ENCODE measurements at places on chromosomes 2 and 18. TPM values are rescaled to one million over a fixed set of nuclear protein-coding genes. Genes with fewer than 3 reads are reported as not detected.

DNA sequence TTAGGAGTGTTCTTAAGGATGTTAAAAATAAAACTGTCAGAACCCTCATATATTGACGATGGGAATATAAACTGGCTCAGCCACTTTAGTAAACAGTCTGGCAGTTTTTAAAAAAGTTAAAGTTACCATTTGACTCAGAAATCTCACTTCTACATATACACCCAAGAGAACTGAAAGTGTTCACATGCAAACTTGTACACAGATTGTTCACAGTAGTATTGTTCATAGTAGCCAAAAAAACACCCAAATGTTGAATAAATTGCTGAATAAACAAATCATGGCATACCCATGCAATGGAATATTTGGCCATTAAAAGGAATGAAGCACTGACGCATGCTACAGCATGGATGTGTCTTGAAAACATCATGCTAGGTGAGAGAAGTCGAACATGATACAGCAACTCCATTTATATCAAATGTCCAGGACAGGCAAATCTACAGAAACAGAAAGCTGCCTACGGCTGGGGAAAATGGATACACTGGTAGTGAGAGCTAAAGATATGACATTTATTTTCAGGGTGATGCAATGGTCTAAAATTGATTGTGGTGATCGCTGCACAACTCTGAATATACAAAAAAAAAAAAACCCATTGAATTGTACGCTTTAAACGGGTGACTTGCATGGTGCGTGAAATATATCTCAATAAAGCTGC lies 10.1 kb downstream of the RPL31 start:
- H3K4me1 ChIP-seq, result peaks cover 2% of the 10 kb centered on the region
- no peaks in the 10 kb centered on the region for H3K27me3 ChIP-seq
- no peak overlapping the region for H3K27ac ChIP-seq
- H3K4me3 ChIP-seq, result no peak overlapping the region
- H3K36me3 ChIP-seq, result no peaks in the 10 kb centered on the region
- DNase-seq, result no peak

DNA sequence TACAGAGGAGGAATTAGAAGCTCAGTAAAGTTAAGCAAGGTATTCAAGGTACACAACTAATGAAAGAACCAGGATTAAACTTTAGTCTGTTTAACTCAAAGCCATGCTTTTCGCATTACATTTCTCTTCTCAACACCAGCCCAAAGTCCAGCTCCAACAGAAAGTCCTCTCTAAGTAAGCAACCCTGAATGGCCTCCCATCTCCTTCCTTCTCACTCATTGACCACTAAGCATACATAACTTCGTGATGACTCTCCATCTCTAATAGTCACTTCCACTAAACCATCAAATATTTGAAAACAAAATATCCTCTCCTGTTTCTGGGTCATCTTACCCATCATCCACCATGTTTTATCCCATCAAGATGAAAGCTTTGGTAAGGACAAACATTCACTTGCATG lies 219.8 kb downstream of the RAD51AP2 start:
- no peaks in the 10 kb centered on the region for H3K4me1 ChIP-seq
- no peaks in the 10 kb centered on the region for H3K27me3 ChIP-seq
- H3K27ac ChIP-seq, result no peak overlapping the region
- no peaks in the 10 kb centered on the region for H3K36me3 ChIP-seq
- DNase-seq, result no peak
- H3K4me3 ChIP-seq, result no peak overlapping the region

GRCh38 chr2:28336982-28337627 lies 55.6 kb upstream of the FOSL2 start:
- H3K27ac ChIP-seq, result no peak overlapping the region
- H3K4me3 ChIP-seq, result no peak overlapping the region

DNA sequence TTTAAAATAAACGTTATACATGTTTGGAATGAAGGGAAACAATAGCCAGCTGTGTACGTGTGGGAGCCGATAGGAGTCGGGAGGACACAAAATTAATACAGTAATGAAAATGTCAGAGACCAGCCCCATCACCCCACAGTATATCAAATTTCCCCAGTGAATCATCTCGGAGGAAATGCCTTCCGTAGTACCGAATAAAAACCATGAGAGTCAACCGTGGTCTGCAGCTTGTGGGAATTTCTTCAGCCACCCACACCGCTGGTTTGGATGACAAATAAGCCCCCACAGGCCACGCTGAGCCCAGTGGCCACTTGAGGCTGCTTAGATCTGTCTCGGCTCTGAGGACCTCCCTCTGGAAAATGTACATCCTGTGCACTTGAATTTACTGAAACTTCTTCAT lies 133.7 kb downstream of the COL6A3 start:
- no peak overlapping the region for H3K4me3 ChIP-seq
- no peaks in the 10 kb centered on the region for H3K36me3 ChIP-seq
- H3K27me3 ChIP-seq, result no peaks in the 10 kb centered on the region
- H3K27ac ChIP-seq, result peak overlapping the region; percentile 61
- DNase-seq, result no peak
- no peaks in the 10 kb centered on the region for H3K4me1 ChIP-seq

DNA sequence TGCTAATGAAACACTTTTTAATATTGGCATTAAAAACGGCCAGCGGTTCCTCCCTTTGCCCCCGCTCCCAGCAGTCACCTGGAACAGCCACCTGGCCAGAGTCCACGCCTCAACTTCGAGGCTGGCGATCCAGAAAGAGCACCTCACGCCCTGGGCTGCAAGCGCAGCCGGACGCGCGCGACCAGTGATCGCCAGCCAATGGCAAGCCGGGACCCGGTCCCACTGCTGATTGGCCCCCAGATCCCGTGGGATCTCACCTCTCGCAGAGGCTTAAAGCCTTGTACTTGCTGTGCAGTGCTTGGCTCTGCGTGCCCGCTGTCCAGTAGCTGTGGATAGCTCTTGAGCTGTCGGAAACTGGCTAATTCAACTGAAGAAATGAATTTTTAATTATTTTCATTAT lies 4.1 kb upstream of the RBM45 start:
- H3K4me3 ChIP-seq, result no peak overlapping the region
- no peaks in the 10 kb centered on the region for H3K4me1 ChIP-seq
- no peaks in the 10 kb centered on the region for H3K36me3 ChIP-seq
- no peak for DNase-seq
- no peak overlapping the region for H3K27ac ChIP-seq

DNA sequence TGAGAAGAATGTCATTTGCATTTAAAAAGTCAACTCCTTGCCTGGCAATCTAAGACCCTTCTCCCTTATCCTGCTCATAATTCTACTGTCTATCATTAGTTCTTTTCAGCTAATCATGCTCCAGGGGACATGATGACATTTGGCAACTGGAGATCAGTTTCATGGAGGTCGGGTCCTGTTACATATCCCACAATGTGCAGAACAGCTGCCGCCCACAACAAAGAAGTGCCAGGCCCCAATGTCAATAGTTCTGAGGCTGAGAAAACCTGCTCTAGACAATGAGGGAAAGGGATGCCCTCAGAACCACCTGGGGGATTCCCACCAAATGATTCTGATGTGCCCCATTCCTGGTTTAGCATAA lies 53.4 kb upstream of the IL1RL1 start:
- no peaks in the 10 kb centered on the region for H3K27me3 ChIP-seq
- no peak overlapping the region for H3K27ac ChIP-seq
- H3K36me3 ChIP-seq, result no peaks in the 10 kb centered on the region
- H3K4me1 ChIP-seq, result no peaks in the 10 kb centered on the region

DNA sequence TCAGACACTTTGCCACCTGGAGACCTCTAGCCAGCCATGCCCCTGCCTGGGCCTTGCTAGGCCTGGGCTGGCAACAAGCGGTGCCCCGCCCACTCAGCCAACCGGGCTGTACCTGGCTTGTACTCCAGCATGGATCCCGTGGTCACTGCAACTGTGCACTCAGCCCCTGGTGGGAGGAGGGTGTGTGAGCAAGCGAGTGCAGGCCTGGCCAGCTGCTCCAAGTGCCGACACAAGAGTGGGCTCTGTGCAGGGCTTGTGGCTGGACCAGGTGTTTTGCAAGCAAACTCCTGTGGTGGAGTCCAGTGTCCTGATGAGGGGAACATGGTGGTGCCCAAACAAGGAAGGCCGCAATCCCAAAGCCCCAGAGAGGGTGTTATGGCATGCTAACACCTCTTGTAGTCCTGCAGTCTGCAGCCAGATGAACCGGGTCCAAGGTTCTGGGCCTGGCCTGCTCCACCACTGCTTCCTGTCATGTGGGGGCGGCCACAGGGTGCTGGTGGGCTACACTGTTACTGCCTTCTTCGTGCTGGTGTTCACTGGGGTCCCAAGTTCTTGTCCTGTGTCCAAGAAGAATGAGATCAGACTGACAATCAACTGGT lies 60.1 kb upstream of the CD28 start:
- no peak overlapping the region for H3K27ac ChIP-seq
- H3K4me3 ChIP-seq, result no peak overlapping the region
- no peaks in the 10 kb centered on the region for H3K36me3 ChIP-seq
- H3K27me3 ChIP-seq, result no peaks in the 10 kb centered on the region
- no peak for DNase-seq
- peaks cover 12% of the 10 kb centered on the region for H3K4me1 ChIP-seq

GRCh38 chr2:173818285-173818684 lies 146.9 kb downstream of the SP3 start:
- H3K36me3 ChIP-seq, result no peaks in the 10 kb centered on the region
- no peaks in the 10 kb centered on the region for H3K4me1 ChIP-seq
- no peak overlapping the region for H3K4me3 ChIP-seq

DNA sequence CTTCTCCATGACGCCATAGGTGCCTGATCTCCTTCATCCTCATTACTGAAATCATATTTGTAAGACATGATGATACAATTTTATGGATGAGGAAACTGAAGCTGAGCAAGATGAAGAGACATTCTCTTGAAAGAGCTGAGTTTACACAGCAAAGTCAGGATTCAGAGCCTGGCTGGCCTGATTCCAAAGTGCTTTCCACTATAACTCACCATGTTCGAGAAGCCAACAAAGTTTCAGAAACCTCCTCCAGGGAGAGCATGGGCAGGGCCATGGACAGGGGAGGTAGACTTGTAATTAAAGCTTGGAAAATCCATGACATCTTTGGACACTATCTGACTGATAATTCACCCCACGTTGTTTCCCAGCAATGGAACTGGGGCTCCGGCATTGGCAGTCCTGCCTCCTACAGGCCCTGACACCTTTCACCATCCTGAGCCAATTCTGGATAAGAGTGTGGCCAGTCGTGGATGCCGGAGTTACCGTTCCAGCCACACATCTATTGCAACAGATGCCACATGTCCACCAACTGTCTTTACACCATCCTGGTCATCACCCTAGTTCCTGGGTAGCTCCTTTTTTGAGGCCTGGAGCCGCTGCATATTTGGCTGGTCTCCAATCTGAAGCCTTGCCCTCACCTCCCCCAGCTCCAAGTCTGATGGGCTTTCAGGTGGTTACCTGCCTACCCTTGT lies 85.0 kb upstream of the PPP1CB start:
- H3K36me3 ChIP-seq, result no peaks in the 10 kb centered on the region
- no peak overlapping the region for H3K27ac ChIP-seq
- no peaks in the 10 kb centered on the region for H3K27me3 ChIP-seq
- DNase-seq, result no peak

GRCh38 chr2:80255918-80256781 lies 48.4 kb downstream of the LRRTM1 start:
- H3K27me3 ChIP-seq, result no peaks in the 10 kb centered on the region
- no peaks in the 10 kb centered on the region for H3K4me1 ChIP-seq
- H3K4me3 ChIP-seq, result no peak overlapping the region
- no peaks in the 10 kb centered on the region for H3K36me3 ChIP-seq
- no peak for DNase-seq

DNA sequence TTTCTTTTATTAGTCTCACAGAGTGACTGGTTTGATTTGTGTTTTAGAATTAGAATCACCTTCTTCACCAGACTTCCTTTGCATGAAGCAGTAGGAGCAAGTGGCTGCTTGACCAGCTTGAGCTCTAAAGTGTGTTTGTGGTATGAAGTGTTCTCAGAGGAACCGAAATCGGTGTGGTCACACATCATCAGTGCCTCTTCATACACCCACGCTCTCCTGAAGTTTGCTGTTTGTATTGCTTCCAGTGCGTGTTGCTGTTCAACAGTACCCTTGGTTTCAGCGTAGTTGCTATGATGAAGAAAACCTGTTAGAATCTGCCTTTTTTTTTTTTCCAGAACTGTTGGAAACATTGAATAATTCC lies 77.9 kb downstream of the LIMS1 start:
- H3K4me3 ChIP-seq, result no peak overlapping the region
- no peak for DNase-seq

DNA sequence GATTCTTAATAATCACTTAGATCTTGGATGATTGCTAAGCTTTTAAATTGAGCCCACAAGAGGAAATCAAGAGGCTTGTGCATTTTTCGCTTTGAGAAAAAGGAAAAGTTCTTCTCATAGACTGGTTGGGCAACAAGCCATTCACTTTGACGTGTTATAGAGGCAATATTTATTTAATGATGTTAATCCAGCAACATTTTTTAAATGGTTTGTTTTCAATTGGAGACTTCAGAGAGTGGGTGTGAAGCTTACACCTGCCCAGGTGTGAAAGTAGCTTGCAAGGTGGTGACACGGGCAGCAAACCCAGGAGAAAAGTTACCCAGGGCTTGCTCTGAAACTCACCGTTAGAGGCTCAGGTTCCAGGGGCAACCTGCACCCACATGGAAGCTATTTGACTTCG lies 858.9 kb downstream of the GALR1 start:
- H3K36me3 ChIP-seq, result no peaks in the 10 kb centered on the region
- H3K4me3 ChIP-seq, result no peak overlapping the region
- no peak overlapping the region for H3K27ac ChIP-seq
- no peaks in the 10 kb centered on the region for H3K4me1 ChIP-seq

DNA sequence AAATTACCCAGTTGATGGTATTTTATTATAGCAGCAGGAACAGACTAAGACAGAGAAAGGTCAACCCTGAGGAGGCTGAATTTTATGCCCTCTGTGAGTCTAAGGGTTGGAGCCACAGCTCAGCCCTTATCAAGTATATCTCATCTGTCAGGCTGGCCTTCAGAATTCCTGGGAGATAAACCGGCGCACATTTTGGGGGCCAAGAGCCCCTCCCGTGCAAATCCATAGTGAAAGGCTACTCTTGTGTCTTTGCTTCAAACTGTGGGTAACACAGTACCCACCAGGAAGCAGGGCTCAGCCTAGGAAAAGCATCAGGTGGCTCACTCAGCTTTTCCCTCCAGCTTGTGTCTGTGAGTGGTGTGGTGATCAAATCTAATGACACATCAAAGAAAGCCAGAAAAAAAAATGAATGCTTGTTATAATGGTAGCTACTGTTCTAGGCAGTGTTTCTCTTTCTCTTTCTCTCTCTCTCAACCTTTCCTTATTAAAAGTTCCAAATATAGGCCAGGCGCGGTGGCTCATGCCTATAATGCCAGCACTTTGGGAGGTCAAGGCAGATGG lies 25.0 kb upstream of the ASXL2 start:
- no peak for DNase-seq
- no peaks in the 10 kb centered on the region for H3K27me3 ChIP-seq
- no peak overlapping the region for H3K4me3 ChIP-seq
- no peaks in the 10 kb centered on the region for H3K4me1 ChIP-seq
- H3K27ac ChIP-seq, result no peak overlapping the region
- H3K36me3 ChIP-seq, result no peaks in the 10 kb centered on the region

- no peak overlapping the region for H3K27ac ChIP-seq
- H3K36me3 ChIP-seq, result no peaks in the 10 kb centered on the region
- DNase-seq, result no peak
- H3K4me1 ChIP-seq, result no peaks in the 10 kb centered on the region
These were observed 120.0 kb downstream of the GALR1 start for GRCh38 chr18:77369644-77370043.

Gene ANKRD30BL
- 3.0 TPM for total RNA-seq

Gene CRYGD
- not detected for total RNA-seq

Gene MBD1
- 65.4 TPM for total RNA-seq

Gene RBM44
- total RNA-seq, result 6.0 TPM

Gene C1QL2
- 0.23 TPM for total RNA-seq

Gene SERPINB3
- 8.8 TPM for total RNA-seq

Gene RANBP2
- 77.8 TPM for total RNA-seq

Gene PARD3B
- total RNA-seq, result 14.7 TPM
